ENCODE measurements at places on chromosomes 12 and 14.

- DNase-seq, result no peak
Observed at GRCh38 chr14:104780513-104781030, 15.0 kb downstream of the AKT1 start.

- DNase-seq, result no peak
Observed at GRCh38 chr12:63977441-63977840, 132.9 kb downstream of the SRGAP1 start.

GRCh38 chr14:35085441-35085840 is 36.3 kb downstream of the PPP2R3C start:
- no peak for DNase-seq

- DNase-seq, result no peak
Observed at GRCh38 chr14:27863166-27863565, 903.4 kb upstream of the FOXG1 start.

DNA sequence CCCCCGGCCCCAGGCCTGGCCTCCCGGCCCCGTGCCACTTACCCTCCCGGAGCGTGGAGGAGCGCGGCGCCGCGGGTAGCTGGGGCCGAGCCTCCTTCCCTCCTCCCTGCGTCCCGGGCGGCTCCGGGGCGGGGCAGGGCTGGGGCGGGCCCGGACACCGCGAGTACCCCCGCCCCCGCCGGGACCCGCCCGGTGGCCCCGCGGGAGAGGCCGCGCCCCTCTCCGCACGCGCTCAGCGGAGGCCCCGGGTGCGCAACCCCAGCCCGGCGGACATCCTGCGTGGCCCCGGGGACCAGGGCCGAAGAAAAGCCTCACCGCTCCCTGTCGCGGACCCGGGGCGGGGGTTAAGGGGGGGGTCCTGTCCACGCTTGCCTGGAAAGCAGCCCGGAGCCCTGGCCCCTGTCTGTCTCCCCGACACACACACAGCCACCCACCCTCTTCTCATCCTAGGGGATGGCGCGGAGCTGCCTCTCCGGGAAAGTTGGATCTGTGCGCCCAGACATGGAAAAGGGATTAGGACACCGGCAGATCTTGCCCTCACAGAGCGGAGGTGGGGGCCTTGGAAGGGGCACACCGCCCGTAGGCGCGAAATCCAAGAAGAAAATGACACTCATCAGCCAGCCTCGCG is at the start of gene SYNE3:
SYNE3 (minus strand) TSS at position 97 of the 628 bp plus-strand sequence. CDS start 40,829 bp downstream, outside the sequence.
- no peak for DNase-seq

- DNase-seq, result no peak
Observed at GRCh38 chr14:101716956-101717662, 44.4 kb upstream of the PPP2R5C start.

DNA sequence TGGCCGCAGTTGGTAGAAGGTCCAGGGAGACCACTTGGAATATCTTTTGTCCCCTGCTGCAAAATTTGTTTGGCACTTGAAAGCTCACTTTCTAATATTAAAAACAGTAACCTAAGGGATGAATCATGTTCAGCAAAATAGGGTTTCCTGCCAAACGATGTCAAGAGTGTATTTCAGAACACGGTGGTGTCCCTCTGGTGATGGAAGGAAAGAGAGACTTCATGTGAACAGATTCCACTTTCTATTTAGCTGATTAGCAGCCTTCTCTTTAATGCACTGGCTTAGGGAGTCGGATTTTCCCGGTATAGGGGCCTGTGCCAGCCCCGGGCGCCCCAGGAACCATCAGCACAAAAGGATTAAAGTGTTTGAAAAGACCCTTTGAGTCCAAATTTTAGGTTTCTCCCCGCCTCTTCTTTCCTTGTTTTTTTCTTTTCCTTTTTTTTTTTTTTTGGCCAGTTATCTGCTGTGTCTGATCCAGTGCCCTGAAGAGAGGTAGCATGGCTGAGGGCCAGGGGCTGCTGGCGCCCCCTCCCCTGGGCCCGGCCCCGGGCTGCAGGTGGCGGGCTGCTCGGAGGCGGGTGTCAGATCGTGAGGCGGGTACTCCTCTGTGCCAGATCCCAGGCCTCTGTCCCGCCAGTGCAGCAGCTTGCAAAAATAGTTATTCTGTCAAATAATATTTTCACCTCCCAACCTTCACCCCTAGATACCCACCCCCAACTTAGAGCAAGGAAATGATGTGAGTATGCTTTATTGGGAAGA is 88.3 kb downstream of the TESC start:
- DNase-seq, result no peak

DNA sequence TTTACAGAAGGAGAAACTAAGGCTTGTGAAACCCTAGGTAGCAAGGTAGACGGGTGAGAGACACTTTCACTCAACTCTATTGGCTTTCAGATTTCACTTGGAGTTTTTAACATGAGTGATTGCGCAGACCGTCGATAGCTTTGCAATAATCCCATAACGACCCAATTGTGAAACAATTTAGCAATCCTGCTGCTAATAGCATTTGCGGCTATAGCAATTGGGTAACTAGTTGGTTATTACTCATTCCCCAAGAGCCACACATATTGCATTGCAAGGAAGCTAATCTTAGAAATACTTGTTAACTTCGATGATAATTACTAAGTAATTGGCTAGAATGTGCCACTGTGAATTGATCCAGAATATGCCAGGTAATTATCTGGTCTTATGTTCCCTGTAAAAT is 159.9 kb upstream of the NOS1 start:
- no peak for DNase-seq

DNA sequence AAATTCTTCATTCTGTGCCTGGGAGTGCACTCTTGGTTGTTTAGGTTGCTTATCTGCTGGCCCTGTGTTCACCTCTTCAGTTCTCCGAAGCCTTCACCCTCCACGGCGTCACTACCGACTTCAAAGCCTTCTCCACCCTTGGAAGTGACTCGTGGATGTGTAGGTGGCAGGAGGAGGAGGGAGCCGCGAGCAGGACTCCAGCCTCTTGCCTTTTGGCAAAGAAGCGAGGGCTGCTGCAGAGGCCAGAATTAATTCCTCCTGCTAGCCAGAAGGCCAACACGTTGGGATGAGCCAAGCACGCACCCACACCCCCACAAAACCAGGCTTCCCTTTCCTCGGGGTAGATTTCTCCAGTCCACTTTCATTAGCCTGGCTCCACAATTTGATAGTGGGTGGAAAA is 86.5 kb downstream of the TBX5 start:
- peak; percentile 20 for DNase-seq

- DNase-seq, result no peak
Observed at GRCh38 chr12:127113945-127114344, 1153.0 kb upstream of the TMEM132C start.

DNA sequence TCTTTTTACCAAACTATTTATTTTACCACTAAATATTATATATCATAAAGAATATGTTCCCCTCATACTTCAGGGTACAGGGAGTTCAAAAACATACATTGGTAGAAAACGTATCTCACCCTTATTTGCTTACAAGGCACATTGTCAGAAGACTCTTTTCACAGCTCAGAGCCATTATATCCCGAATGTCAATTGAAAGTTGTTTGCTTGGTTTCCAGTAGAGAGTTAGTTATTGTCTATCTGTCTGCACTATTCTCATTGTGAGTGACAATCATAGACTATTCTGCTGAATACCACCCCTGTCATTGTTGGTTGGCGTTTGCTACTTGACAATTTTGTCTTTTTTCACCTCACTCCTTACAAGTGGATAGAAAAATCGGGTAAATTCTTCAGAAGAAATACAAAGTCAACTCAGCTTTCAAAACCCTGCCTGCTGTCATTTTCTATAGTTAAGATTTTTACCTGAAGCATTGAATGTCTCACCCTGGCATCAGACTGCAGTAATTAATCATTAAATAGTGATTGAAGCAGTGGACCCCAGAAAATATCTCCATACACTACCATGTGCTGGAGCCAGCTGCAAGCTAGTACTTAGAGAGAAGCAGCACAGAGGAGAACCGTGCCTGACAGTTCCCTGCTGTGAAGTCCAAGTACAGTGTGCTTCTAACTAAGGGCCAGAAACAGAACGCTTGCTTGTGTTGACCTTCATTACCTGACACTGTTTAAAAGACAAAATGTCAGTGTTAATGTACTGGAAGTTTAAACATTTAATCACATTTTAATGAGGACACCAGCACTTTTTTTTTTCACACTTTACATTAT is 510.6 kb downstream of the RERGL start:
- DNase-seq, result no peak

DNA sequence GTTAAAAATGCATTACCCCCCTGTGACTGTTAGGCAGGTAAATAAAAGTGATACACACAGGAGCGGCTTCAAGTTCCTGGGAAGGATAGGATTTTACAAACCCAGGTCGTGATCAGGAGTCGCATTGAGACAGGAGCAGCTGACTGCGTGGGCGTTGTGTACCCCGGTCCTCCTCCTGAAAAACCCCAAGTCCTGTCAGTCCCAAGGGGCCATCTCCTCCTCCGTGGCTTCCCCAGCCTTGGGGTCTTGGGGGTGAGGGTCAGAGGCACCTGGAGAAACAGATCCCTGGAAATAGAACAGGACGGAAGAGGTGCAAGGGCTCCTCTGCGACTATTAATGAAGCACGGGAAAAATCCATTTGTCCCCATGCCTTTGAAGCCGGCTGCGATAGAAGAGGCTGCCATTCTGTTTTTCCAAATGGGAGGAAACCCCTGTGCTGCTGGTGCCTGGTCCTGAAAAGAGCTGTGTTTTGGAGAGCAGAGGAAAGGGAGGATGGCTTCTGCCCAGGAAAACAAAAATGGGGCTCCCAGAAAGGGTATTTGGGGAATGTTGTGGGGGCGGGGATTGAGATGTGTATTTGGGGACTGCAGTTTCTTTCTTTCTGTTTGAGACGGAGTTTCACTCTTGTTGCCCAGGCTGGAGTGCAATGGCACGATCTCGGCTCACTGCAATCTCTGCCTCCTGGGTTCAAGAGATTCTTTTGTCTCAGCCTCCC is 143.1 kb downstream of the ZNF664 start:
- DNase-seq, result no peak

DNA sequence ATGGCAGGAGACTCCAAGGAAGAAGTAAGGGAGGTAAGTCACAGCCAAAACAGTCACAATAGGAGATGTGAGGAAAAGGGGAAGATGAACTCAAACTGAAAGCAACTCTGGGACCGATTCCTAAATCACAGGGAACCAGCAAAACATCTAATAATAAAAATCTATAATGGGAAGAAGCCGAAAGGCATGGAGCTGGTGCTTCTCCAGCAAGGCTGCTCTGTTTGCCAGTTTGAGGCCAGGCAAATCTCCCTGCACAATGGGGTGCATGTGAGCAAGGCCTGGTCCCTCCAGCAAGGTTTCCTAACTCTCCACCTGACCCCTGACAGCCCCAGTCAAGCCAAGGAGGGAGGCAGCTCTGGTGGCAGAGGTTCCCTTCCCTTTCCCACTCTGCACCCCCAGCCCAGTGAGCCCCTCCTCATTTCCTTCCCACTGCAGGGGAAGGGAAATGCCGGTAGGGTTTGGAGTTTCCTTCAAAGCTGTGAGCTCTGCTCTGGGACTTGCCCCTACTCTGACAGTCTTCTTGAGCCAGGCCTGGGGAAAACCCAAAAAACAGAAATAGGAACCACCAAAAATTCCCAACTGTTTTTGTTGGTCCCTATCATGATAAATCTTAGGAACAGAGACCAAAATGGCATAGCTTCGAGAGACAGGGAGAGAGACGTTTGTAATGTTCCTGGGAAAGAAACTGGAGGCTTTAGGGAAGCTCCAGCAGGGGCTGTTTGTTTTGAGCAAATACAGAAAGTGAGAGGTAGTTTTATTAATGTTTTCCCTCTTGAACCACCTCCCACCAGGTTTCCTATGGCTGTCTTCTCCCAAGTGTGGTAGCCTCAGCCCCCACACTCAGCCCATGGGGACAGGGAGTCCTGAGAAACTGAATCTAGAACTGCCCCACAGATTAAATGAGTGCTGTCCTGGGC is 34.6 kb downstream of the FMNL3 start:
- no peak for DNase-seq

DNA sequence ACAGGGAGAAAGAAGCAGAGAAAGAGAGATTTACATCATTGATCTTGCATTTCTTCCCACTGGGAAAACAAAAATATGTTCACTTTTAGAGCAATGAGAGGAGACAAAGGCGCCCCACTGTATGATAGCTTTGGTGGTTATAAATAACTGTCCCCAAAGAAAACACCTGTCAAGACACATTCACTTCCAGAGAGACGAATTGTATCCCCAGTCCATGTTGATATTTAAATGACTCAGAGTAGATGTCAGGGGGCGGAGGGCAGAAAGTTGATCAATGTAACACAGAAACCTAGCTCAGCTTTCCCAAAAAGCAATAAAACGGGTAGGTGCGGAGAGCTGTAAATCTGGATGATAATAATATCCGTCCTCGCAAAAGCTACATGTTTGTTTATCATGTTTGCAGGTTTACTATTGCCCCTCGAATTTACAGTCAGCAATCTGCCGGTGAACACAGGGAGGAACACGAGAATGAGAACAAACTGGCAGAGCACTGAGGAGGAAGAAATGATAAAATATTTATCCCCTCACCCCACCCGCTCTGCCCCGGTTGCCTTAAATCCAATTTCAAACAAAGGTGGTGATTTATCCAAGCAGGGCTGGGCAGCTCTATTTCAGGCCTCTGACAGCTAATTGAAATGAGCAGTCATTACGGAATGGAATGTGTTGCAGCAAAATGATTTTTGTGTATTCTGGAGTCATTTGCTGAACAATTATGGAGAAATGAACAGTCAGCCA is 84.4 kb downstream of the CMKLR1 start:
- no peak for DNase-seq

- no peak for DNase-seq
Observed at GRCh38 chr12:123973552-123974341, 732 bp downstream of the ZNF664 start.

- no peak for DNase-seq
Observed at GRCh38 chr14:76080025-76080424, 71.7 kb upstream of the GPATCH2L start.

GRCh38 chr14:33210311-33210710 is 271.6 kb downstream of the NPAS3 start:
- no peak for DNase-seq

- DNase-seq, result peak; percentile 55
Observed at GRCh38 chr12:124389138-124389724, 94.3 kb downstream of the RFLNA start.

DNA sequence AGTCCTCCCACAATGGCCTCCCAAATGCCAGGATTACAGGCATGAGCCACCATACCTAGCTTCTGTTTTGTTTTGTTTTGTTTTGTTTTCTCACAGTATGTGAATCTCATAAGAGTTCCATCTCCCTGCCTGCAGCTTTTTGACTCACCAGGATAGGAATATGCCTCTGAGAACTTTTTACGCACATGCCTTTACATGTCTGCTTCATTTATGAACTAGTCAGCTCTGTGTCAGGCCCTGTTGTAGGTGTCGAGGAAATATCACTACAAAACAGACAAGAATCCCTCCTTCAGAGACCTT is 89.0 kb downstream of the BORCS5 start:
- DNase-seq, result no peak

DNA sequence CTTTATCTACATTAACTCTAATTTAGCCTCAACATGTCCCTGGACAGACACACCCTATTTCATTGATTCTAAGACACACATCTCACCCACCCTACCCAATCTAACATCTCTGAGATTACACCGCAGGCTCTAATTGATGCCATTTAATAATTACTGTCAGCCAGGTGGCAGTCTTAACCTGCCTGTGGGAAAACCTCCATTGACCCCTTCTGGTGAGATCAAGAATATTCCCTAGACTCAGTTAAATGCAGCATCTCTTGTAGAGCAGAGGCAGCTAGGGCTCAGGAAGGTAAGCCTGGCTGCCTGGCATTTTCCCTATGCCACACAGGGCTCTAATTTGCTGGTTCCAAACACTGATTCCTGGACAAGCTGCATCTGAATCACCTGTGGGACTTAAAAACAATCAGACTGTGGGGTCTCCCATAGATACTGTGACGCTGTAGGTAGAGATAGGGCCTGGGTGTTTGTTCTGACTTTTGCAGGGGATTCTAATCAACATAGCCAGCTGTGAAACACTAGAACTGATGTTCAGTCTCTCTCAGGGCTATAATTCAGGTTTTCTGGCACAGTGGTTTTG is 14.3 kb downstream of the MCRS1 start:
- DNase-seq, result no peak

All from AG09319 (cell line).